ENCODE measurements at places on chromosomes 5 and 9.

DNA sequence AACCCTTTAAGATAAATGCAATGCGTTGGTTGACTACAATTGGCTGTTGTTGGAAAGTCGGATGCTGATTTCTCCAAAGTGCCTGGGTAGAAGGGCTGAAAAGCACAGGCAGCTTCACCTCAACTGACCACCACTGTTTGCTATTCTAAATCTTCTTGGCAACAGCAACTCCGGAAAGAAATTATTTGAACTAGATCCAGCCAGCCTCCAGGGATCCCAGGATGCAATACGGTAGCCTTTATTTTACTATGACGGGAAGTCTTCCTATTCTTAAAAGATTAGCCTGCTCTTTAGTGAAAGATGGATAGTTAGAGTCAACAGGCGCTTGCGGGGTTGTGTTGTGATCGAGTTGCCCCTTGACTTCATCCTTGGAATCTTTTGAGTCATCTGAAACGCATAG, 78.6 kb upstream of the KLF9 start:
- DNase-seq: no peak

DNA sequence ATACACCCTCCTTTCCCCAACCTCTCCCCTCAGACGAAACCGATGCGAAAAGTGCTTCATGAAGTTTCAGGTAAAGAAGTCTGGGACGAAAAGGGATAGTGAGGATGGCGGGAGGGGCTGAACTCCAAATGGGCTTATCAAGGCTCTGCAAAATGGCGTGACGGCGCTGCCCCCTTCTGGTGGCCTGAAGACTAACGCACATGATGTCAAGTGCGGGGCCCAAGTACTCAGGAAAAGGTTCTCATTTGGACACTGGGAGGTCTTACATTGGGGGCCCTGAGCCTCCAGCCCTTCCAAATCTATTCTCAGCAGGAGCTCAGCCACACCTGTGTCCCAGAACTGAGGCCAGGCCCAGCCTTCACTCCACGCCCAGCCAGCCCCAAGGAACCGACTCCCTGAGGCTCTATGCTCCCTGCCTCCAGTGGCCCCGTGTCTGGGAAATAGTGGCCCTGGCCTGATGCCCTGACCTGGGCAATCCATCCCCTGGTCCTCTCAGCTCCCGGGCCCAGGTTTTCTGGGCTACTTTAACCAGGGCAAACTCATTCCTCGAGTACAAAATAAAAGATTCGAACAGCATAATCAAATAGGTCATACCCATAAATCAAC, 119.9 kb downstream of the KCNIP1 start:
- no peak for DNase-seq

GRCh38 chr9:129544761-129545160, 76.1 kb downstream of the C9orf50 start:
- no peak for DNase-seq

DNA sequence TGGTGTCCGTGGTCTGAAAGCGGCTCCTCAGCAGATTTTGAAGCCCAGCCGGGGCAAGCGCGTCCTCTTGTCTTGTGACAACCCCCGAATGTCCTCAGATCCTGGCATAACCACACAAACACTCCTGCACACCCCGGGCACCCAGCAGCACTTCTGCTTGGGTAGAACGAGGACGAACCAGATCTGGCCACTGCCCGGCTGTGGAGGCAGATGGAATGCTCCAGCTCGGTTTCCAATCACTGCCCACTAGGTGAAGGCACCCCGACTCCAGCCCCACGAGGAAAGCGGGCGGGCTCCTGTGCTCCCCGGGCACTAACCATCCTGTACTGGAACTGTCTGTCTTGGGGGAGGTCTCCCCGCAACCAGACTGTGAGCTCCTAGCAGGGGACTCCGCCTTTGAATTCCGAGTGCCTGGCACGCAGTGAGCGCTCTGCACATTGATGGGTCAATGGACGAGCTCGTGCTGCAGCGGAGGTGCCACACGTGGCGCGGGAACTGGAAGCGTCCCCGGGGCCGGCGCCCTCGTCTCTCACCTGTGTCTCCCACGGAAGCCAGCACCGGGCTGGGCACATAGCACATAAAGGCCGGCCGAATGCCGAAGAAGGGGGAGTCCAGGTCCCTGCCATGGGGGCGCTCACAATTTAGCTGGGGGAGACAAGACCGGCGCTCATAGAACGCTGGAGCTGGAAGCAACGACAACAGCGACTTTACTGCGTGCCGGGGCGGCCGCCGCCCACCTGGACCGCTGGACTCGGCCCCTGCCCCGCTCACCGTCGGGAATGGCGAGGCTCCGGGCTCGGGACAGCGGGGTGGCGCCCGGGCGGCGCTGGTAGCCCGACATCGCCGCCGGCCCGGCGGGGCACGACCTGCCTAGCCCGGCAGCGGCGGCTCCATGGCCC, 608 bp downstream of the ENTR1 start:
- DNase-seq: no peak

DNA sequence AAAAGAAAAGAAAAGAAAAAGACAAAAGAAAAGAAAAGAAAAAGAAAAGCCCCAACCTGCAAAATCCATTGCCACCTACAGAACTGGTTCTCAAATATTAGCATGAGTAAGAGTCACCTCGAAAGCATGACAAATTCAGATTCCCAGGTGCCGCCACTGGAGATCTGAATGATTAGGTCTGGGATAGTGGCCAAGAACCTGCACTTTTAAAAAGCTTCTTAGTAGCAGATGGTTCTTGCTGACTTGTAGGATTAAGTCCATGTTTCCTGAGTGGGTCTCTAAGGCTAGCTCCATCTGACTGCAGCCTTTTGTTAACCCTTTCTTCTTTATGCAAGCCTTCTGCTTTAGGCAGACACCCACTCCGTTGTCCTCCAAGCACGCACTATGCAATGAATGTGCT, 178.5 kb upstream of the CDH18 start:
- DNase-seq: no peak

DNA sequence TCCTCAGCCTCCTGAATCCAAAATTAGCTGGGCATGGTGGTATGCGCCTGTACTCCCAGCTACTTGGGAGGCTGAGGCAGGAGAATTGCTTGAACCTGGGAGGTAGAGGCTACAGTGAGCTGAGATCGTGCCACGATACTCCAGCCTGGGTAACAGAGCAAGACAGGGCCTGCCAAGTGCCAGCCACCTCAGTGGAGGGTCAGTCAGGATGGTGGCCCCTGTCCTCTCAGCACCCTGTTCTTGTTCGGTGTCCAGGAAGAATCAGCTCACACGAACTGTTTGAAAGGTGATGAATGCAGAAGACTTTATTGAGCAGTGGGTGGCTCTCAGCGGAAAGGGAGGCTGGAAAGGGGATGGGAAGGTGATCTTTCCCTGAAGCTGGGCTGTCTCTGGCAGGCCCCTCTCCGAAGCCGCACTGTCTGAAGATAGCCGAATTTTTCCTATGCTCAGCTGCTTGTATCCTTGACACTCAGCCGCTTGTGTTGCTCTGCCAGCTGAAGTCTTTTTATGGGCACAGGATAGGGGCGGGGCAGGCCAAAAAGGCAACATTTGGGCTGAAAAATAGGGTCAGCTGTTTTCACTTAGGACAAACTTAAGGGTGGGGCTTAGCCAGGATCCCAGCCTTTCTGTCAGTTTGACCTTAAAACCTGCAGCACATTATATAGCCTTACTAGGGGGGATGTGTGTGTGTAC, 50.9 kb downstream of the UBE2R2 start:
- no peak for DNase-seq

GRCh38 chr5:142716963-142717362, 31.1 kb upstream of the FGF1 start:
- peak; percentile 6 for DNase-seq

DNA sequence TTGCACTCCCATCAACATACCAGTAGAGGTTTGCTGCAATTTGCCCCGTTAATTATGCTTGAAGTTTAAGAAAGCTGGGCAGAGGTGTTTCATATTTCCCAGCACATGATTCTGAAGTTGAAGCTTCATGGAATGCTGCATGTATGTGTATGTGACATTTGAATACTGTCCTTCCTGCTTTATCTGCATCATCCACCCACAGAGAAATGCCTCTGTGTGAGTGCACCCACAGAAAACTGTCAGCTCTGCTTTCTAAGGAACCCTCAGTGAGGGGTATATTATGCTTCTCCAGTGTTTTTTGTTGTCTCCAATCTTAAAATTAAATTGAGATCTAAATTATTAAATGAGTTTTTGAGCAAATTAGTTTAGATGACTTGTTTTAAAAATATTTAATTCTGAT, 358.1 kb upstream of the PIK3R1 start:
- no peak for DNase-seq

DNA sequence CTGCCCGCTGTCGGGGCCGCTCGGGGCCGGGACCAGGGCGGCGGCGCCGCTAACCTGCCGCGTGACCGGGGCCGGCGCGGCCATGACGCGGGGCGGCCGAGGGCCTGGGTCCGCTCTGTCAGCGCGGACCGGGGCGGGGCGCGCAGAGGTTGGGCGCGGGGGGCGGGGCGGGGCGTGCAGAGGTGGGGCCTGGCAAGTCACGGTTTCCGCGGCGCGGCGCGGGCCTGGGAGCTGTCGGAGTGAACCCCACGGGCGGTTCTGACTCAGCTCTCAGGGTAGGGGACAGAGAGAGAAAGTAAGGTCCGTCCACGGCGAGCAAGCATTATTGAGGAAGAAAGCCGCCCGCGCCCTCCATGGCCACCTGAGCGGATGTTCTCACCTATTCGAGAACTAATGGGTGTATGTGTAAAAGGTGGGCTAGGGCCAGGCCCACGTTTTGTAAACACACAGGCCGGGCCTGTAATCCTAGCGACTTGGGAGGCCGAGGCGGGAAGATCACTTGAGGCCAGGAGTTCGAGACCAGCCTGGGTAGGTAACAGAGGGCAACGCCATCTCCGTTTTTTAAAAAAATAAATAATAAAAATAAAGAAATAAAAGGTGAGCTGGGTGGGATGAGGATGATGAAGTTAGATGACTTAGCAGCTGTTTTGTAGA, at the start of gene PRXL2C:
TSS of gene PRXL2C (minus strand) at position 120 of the 654 bp plus-strand sequence. CDS start at position 84, 36 bp downstream.
- peak; percentile 13 for DNase-seq

DNA sequence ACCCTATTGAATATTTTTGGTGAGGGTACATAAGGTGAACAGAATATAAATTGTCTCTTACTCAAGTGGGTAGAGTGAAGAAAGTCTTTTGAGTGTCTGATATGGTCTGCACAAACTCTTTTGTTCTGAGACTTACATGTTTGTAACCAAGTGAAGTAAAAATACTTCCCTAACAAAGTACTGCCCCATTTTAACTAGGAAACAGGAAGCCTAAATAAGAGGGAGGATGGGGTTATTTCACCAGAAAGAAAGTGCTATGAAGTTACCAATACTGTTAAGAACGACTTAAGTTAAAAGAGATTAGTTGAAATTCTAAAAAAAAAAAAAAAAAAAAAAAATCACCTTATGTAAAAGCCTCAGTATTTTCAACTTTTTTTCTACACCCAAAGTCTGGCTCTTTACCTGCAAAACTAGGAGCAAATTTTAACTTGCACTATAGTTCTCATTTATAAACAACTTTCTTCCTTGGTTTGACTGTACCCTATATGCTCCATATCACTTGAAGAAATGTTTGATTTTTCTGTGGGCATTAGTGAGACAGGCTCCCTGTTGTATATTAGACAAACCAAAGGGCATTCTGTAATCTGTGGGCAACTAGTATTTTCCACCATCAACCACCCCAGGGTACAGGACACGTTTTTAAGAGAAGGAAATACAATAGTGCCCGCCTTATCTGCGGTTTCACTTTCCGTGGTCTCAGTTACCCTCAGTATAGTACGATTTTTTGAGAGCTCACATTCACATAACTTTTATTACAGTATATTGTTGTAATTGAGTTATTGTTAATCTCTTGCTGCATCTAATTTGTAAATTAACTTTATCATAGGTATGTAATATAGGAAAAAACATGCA, 127.7 kb downstream of the NR3C1 start:
- DNase-seq: no peak

- no peak for DNase-seq
These were observed 35.9 kb downstream of the ITK start for GRCh38 chr5:157216391-157217142.

DNA sequence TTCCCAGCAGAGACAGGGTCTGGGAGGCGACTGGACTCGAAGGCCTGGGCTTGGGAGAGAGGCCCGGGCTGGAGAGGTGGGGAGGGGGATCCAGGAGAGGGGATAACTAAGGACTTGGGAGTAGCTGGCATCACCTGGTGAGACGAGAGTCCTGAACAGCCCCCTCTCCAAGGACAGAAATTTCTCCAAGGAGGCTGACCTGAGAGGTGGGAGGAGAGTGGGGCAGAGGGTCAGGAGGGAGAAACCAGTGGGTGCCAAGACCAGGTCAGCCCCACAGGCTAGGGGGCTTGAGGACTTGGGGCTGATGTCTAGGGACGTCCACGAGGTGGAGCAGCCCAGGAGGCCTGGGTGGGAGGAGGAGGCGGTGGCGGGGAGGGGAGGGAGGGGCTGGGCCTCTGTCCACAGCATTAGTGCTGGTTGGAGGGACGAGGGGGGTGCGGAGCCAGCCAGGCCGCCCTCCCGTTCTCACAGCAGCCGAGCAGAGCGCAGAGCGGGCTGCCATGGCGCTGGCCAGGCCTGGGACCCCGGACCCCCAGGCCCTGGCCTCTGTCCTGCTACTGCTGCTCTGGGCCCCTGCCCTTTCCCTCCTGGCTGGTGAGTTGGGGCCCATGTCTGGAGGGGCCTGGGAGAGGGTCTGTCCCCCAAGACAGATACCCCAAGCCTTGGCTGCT, at the start of gene CRB2:
TSS of gene CRB2 (plus strand) at position 437 of the 671 bp plus-strand sequence. CDS start at position 501, 64 bp downstream.
- DNase-seq: no peak

DNA sequence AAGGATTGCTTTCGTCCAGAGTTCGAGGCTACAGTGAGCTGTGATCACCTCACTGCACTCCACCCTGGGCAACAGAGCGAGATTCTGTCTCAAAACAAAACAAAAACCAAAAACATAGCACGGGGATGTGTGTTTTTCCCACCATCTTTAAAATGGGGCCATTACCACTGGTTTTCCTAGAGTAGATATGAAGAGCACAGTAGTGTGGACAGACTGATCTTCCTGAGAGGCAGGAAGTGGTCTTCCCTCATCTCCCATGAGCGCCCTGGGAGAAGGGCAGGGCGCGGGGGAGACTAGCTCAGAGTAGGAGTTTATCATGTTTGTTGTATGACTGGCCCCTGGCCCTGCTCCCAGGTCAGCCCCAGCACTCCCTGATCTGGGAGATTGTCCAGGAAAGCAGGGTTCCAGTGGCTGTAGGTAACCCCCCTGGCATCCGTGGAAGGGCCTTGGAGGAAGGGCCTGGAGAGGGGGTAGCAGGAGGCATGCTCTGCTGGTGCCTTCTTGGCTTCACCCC, 2.3 kb downstream of the SUSD3 start:
- DNase-seq: no peak

- no peak for DNase-seq
These were observed 37.7 kb upstream of the MRPS30 start for GRCh38 chr5:44770780-44771717.

GRCh38 chr9:2663461-2664173, 42.0 kb downstream of the VLDLR start:
- no peak for DNase-seq

DNA sequence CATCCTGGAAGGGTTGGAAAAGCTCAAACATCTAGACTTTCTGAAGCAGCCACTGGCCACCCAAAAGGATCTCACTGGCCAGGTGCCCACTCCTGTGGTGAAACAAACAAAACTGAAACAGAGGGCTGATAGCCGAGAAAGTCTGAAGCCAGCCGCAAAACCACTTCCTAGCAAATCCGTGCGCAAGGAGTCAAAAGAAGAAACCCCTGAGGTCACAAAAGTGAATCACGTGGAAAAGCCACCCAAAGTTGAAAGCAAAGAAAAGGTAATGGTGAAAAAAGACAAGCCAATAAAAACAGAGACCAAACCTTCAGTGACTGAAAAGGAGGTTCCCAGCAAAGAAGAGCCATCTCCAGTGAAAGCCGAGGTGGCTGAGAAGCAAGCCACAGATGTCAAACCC, 87.6 kb downstream of the MAP1B start:
- DNase-seq: no peak

Data from DMS153 (cell line).